HCT116 (cell line): ENCODE measurements at places on chromosomes 13 and 19.

DNA sequence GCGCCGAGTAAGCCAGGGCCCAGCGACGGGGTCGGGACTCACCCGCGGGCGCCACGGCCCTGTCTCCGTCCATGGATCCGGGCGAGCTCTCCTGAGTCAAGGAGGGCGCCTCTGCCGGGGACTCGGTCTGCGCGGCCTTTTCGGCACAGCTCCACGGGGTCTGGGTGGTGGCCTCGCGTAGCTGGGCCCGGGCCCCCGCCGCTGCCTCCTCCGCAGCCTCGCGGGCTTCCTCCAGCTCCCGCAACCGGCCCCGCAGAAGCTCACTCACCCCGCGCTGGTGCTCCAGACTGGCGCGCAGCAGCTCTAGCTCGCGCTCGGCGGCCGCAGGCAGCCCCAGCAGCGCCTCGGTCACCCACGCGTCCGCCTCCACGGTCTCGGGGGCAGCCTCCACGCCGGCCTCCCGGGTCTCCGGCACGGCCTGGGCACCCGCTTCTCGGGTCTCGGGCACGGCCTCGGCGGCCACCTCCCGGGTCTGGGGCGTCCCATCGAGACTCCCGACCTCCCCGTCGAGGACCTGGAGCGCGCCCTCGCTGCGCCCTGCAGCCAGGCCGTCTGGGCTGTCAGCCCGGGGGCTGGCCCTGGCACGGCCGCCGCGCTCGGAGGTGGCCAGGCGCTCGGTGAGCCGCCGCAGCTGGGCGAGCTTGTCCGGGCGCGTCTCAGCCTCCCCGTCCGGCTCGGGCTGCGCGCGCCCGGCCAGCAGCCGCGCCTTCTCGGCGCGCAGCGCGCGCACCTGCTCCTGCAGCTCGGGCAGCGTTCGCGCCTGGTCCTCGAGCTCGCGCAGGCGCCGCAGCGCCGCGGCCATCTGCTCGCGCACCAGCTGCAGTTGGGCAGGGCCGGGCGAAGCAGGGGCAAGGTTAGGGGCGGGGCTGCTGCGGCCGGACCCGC lies 8.4 kb downstream of the KANK3 start:
- DNase-seq = peak; percentile 82

DNA sequence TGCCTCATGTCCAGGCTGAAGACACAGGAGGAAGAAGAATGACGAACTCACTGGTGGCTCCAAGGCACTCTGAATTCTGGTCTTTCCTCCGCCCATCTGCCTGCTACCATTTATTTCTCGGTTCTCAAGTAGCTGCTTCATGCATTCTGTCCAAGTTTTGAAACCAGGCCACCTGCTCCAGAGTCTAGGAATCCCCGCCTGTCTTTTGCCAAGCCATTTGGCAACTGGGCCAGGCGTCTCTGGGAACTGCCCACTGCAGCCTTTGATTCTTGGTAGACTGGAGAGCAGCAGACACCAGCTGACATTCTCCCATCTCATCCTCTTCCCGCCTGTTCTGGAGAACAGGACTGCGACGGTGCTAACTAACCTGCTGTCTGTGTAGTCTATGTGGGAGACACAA lies 10.8 kb downstream of the SLC35E1 start:
- no peak for DNase-seq

DNA sequence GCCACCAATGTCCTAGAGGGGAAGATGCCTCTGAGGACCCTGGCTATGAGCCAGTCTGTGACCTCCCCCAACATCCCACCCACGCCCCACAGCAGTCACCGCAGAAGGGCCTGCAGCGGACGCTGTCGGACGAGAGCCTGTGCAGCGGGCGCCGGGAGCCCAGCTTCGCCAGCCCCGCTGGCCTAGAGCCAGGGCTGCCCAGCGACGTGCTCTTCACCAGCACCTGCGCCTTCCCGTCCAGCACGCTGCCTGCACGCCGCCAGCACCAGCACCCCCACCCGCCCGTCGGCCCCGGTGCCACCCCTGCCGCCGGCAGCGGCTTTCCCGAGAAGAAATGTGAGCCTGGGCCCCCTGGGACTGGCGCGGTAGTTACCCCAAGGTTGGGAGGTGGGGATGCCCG lies 30.6 kb downstream of the DPF1 start:
- DNase-seq = no peak

- DNase-seq = no peak
Measured at GRCh38 chr19:2827022-2827421, 7.4 kb downstream of the ZNF554 start.

GRCh38 chr13:53368948-53369347 lies 340.3 kb downstream of the OLFM4 start:
- no peak for DNase-seq

DNA sequence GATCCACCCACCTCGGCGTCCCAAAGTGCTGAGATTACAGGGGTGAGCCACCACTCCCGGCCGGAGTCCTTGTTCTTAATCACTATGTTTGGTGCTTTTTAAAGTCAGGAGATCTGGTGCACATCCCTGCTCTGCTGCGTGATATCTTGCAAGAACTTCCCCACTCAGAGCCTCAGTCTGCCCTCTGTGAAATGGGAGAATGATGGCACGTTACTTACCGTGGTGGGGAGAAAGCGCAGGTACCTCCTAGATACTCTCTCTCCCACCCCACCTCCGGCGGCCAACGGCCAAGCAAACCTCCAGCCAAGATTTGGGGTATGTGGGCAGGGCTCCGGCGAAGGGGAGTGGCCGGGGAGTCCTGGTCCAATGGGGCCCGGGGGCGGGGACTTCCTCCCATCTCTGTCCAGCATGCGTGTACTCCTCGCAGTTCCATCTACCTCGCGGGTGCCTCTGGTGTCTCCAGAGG lies at the start of gene RYR1:
RYR1 (plus strand) TSS at position 424 of the 466 bp plus-strand sequence. CDS start 139 bp downstream, outside the sequence.
- peak; percentile 37 for DNase-seq

DNA sequence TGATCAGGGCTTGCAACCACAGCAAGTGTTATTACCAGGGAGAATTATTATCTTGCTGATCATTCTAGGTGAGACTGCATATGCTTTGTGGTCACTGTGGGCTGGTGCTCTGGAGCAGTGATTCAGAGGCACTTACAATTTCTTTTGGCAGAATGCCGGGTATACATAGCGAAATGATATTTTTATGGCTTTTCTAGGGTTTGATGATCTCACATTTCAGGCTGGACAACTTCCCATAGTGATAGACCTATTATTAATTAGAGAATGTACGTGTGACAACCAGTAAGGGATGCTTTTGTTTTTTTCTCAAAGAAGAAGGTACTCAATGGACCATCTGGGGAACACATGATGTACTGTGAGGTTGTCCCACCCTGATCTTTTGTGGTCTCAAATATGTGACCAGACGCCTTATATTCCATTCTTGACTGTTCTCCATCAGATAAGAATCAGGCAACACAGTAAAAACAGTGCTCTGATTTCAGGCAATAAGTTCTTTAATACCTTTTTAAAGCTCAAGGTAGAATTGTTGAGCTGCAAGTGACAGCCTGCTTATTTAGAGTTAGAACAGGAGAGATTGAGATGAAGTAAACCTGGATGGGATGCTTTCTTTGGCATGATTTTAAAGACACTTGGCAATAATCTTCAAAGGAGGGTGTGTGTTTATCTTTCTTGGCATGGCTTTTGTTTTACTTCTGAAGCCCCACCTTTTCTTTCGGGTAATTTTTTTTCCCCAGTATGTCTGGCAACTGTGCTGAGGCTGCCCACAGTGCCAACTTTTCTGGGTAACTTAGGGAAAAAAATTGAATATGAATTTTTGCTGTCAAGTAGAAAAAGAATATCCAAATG lies 27.4 kb upstream of the SCEL start:
- peak; percentile 42 for DNase-seq

DNA sequence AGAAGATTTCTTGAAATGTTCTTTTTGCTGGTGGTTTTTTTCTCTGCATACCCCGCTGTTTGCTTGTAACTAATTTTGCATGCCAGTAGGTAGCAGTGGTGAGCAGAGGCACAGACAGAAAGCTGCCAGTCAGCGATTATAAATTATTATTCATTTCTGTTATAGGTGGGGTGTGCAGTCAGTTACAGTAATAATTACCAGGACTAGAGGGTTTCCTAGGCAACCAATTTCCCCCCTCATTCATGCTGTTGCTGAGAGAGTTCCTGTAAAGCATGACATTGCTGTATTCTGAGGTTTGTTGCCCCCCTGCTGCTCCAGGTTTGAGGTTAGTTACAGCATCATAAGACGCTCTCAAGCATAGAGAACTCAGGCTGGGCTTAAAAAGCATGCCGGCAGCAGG lies 104.5 kb downstream of the URI1 start:
- no peak for DNase-seq

- no peak for DNase-seq
Measured at GRCh38 chr19:22427547-22427946, 5.4 kb upstream of the ZNF98 start.

DNA sequence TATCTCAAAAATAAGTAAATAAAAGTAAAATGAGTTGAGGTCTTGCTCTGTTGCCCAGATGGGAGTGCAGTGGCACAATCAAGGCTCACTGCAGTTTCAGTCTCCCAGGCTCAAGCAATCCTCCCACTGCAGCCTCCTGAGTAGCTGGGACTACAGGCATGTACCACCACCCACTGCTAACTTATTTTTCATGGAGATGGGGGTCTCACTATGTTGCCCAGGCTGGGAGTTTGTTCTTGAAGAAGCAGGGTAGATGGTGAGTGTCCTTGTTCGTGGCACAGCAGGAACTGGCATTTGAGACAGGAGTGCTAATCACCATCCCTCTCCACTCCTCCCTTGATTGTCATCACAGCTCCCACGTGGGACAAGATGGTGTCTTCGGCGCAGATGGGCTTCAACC lies 3.5 kb downstream of the NLRP2 start:
- no peak for DNase-seq

DNA sequence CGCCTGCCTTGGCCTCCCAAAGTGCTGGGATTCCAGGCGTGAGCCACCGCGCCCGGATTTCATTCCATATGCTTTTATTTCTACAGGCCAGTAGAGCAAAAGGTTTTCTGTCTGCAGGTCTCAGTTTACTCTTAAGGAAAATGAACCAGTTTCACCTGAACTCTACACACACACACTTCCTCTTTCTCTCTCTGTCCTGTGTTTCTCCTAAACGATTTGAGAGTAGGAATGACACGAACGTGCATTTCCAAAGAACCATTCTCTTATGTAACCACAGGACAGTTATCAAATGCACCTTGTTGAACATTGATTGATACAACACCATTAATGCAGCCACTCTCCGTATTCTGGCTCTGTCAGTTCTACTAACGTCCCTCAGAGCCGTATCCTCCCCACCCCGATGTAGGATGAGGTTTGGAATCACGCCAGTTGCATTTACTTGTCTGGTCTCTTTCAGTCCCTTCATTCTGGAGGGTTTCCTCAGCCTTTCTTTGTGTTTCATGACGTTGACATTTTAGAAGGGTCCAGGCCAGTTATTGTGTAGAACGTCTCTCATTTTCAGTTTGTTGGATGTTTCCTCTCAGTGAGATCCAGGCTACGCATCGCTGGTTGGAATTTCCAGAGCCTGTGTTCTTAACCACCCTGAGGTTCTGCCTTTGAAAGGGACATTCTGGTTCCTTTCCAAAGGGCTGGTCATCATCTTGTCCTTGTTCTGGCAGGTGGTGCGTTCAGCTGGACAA lies 36.0 kb downstream of the BICRA start:
- DNase-seq = no peak

GRCh38 chr19:29855087-29855486 lies 43.3 kb downstream of the CCNE1 start:
- no peak for DNase-seq

DNA sequence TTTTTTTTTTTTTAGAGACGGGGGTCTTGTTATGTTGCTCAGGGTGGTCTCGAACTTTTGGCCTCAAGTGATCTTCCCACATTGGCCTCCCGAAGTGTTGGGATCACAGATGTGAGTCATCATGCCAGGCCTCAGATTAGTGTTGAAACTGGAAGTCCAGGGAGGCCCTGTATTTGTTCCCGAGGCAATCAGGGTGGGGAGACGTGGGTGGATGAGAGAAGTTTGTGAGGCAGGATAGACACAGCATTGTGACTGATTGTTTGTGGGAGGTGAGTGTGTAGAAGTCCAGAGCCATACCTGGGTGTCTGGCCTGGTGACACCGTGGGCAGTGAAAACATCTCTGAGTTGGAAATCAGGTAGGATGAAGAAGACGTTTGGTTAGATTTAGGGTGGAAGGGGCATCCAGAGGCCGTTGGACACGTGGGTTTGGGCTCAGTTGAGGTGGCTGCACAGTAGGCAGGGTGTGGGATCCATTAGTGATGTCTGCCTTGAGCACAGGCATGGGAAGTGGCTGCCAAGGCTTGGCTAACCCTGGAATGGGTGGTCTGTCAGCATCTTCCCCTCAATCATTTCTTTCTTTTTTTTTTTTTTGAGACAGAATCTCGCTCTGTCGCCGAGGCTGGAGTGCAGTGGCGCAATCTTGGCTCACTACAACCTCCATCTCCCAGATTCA lies 12.4 kb downstream of the RTN2 start:
- no peak for DNase-seq

GRCh38 chr19:33298146-33298911 lies 4.0 kb downstream of the CEBPA start:
- DNase-seq = no peak

GRCh38 chr13:51929699-51930098 lies 67.9 kb downstream of the CCDC70 start:
- DNase-seq = no peak

DNA sequence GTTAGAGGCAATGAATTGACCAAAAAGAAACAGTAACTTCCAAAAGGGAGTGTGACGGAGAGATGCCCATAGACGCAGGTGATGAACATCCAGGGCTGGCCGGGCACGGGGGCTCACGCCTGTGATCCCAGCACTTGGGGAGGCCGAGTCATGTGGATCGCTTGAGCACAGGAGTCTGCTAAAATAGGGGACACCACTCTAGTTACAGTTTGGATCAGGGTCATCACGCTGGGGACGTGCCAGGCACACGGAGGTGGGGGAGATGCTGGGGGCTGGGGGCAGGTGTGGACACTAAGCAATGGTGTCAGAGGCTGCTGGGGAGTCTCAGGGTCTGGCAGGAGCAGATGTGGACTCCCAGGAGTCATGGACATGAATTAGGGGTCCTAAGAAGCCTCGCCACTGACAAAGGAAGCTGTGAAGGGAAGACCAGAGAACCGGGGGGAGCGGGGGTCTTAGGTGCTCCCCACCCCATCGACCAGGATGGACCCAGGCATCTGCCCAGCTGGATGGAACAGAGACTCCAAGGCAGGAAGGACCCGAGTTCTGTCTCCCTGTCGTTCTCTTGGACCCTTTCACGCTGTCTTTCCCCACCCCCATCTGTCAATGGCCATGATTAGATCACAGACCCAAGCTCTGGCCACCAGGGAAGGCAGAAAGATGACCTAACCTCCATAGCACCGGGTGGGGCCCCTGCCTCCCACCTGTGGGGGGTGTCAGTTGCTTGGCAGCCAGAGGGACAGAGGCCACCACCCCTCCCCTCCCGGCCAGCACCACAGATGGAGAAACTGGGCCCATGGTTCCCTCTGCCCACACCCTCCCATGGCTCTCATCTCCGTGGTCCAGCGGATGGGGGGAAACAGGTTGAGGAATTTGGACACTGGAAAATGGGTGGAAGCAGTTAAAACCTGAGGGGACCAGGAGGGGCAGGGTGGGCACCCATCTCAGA lies 19.6 kb downstream of the CCDC8 start:
- no peak for DNase-seq

DNA sequence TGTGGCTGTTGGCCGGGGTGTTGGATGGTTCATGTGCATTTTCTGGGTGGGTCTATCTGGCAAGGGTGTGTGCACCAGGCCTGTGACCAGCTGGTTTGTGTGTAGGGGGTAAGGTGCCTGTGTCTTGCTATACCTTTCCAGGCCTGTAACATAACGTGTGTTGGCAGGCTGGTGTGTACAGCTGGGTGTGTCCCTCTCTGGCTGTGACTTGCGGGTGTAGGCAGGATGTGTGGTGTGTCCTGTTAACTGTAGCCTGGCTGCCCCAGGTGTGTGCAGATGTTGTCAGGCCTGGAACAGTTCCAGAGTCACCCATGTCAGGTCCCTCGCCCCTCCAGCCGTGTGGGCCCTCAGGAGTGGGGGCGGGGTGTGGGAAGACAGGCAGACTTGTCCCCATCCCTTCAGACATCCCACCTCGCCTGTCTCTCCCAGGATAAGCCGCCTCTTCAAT lies 9.8 kb downstream of the KCTD15 start:
- DNase-seq = no peak
